BE2C (cell line): ENCODE measurements at places on chromosomes 16 and 17.

DNA sequence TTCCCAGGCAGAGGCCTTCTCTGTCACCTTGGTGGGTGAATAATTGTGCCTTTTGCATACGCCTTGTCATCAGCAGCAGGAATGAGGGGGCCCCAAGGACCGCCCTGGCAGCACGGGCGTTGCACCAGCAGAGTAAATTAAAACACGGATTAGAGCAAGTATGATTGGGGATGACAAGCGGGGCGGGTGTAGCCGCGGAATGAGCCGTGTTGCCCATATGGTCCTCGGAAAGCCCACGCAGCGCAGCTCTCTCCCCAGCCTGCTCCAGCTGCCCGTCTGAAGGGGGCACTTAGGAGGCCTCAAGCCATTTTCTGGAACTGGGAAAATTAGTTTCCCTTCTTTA lies 299.4 kb upstream of the IRX3 start:
- DNase-seq, result no peak

- no peak for DNase-seq
Observed at GRCh38 chr16:72554935-72555334, 383.0 kb upstream of the PMFBP1 start.

- no peak for DNase-seq
Observed at GRCh38 chr17:62791767-62792446, 16.2 kb downstream of the MARCHF10 start.

DNA sequence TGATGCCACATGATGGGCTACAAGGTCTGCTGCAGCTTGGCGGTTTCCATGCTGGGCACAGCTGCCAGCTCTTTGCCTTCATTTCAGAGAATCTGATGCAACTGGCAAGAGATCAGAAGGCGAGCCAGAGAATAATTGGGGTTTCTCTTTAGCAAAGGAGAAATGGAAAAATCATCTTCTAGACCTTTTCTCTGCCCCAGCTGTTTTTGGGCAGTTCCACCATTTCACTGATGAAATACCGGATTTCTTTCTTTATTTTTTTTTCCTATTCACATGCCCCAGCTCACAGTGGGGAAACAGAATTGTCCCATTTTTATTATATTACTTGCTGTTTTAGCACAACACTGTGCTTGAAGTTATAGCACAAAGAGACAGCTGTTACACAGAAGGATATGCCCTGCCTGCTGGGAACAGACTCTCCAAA lies 439.3 kb upstream of the GOT2 start:
- no peak for DNase-seq

GRCh38 chr16:20859699-20860098 lies 40.5 kb downstream of the DCUN1D3 start:
- DNase-seq, result no peak
